ENCODE measurements at places on chromosomes 2 and 18.

GRCh38 chr2:47558768-47559684 lies 156.1 kb downstream of the MSH2 start:
- no peak for DNase-seq

- no peak for DNase-seq
These were observed 114.2 kb downstream of the FHOD3 start for GRCh38 chr18:36411745-36412168.

GRCh38 chr2:101989740-101990460 lies 1.9 kb upstream of the IL1R2 start:
- no peak for DNase-seq

GRCh38 chr2:170145675-170146432 lies 32.1 kb upstream of the MYO3B start:
- no peak for DNase-seq

DNA sequence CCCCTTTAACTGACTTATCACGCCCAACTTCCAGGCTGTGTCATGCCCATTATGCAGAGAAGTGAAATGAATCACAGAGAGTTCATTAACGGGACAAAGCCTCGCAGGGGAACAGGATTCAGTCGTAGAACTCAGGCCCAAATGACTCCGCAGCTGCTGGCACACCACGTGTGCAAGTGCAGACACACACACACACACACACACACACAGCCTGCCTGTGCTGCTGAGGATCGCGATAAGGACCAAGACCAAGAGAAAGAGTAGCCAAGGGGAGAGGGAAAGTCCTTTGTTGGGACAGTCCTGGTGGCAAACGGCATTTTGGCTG lies 90.0 kb upstream of the TAF1B start:
- DNase-seq = no peak

GRCh38 chr2:219661955-219662395 lies 34.5 kb downstream of the SLC4A3 start:
- no peak for DNase-seq

DNA sequence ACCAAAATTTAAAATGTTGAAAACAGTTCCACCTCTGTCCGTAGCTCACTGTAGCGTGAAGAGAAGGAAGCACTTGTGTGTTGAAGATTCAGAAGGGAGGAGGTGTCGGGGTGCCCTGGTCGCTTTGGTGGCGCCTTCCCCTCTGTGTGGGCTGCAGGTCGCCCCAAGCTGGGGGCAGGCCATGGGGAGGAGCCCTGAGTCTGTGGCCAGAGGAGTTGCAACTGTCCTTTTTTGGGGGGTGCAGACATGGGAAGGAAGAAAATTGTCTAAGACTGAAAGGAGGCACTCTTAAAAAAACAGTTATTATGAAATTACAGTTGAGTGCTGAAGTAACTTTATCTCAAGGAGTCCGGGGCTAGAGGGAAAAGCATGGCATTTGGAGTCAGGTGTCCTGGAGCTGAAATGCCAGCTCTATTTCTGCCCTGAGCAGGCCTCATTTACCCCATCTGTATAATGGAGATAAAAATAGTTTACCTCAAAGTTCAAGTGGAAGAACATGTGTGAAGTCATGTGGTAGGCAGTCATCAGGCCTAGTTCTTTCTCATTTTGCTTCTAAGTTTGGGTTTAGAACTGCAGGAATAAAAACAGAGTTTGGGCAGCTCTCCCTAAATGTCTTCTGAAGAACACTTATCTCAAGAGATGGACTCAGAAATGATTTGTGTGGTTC lies 82.1 kb downstream of the RNF144A start:
- DNase-seq = no peak

DNA sequence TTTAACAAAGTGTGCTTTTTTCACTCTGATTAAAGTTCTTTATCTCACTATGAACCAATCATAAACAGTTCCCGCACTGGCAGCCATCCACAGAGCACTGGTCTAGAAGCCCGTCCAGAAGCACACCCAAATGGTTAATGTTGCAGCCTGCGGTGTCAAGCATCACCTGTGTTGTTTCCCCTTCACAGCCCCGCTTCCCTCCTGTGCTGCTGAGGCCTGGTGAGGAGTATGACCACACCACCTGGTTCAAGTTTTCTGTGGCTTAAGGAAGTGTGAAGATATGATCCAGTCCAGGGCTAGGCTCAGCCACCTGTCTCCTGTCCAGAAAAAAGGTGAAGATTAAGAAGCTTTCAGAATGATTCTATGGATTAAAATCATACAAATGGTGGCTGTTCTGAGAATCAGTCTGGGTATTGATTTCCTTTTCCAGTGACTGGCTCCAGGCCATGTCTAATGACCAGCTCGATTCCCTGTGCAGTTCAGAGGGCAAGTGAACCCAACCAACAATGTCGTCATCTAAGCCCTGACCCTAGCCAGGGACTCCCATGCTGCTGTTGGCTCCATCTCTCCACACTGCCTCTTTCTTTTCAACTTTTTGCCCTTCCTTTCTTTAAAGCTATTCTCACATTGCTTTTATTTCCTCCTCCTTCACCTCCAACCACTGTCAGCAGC lies 17.7 kb downstream of the SRSF7 start:
- DNase-seq = no peak

GRCh38 chr2:220011859-220012258 lies 384.4 kb downstream of the SLC4A3 start:
- DNase-seq = no peak

DNA sequence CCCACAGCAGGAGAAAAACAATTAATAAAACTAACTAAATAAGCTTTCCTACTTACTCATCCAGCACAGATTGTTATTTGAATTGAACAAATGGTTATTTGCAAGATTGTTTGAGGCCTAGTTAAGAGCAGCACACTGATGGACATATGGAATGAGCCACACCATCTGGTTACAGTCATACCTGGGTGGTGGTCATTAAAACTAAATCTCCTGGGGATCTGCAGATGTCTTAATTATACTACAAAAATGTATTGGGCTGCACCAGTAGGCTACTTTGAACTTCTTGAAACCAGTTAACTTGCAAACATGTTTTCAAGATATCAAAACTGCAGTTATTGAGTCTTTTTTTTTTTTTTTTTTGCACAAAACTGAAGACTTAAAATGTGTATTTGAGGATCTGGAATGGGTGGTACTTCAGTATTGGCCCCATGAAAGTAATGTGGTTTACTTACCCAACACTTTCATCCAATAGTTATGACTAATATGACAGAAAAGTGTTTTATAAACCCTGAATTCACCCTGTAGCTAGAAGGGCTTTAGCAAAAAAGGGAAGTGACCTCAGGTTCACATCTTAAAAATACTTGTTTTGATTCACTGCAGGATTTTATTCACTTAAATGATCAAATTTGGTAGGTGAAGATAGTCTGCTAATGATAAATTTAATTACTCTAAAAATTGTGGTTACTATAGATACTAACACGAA lies 10.8 kb downstream of the AGFG1 start:
- no peak for DNase-seq

DNA sequence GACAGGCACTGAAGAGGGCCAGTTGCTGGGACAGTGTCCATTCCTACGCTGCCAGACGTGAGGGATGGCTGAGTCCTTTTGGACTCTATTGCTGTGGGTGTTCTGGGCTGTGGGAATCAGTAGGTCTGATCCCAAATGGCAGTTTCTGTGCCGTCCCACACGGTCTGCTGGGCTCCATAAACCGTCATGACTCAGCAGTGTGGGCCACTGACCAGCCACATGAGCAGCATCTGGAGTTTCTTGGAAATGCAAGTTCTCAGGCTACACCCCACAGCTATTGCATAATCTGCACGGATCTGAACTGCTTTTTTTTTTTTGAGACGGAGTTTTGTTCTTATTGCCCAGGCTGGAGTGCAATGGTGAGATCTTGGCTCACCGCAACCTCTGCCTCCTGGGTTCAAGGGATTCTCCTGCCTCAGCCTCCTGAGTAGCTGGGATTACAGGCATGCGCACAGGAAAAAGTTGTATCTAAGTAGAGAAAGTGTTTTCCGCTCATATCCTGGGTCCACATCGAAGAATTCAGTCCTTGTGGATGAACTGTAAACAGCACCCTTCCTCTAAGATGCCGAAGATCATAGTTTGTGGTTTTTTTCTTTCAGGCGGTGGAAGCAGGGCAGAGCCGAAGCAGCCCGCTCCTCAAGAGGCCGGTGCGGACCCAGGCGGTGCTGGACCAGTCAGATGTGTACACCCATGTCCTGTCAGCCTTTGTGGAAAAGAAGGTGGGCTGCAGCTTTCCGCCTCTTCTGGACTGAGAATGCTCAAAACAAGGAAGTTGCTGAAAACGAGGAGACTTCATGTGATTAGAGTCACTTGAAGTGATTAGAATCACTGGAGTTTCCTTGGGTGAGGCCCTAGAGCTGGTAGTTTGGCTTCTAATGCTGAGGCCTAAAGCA lies 25.5 kb downstream of the RMC1 start:
- no peak for DNase-seq

- no peak for DNase-seq
These were observed 24.2 kb upstream of the MTCL1 start for GRCh38 chr18:8681196-8681595.

DNA sequence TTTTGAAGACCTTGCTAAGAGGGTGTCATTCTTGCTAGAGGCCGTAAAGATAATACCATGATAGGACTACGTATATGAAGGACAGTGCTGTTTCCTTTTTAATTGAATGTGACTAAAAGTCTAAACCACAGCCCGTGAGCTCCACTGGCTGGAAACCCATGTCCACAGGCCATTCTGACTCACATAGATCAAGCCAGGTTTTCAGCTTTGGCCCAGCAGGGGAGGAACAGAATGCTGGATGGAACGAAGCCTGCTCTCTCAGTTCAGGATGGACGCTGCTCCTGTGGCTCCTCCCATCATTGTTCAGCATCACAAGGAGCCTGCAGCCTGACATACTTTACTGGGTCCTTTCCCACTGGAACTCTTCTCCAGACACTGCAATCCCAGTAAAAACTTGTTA lies 47.6 kb downstream of the ALPK2 start:
- no peak for DNase-seq

GRCh38 chr2:182477774-182478173 lies 50.9 kb upstream of the PDE1A start:
- DNase-seq = no peak

DNA sequence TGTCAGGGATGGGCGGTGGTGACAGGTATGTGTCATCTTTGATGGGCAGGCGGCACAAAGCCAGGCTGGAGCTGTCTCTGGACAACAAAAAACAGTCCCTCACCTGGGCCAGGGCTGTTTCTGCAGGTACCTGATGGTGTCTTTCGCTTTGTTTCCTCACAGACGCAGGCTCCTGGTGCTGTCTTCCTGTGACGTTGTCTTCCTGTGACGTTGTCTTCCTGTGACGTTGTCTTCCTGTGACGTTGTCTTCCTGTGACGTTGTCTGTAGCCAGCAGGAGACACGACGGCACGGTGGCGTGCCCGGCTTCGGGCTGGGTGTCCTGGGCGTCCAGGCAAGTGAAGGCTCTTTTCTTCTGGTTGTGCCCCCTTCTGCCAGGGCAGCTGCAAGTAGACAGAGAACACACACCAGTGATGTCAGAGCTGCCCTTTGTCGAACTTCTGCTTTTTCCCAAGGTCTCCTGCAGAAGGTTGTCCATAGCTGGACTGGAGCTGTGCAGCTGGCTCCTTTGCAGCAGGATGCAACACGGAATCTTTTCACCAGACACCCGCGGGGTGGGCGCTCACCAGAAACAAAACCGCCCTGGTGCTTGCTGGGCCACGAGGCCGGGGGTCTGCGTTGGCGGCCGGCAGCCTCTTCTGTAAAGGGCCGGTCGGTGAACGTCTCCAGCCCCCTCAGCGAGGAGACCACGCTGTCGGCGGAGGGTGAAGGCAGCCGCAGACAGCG lies 21.1 kb downstream of the GPR35 start:
- DNase-seq = no peak

- no peak for DNase-seq
These were observed 1.1 kb downstream of the VAMP8 start for GRCh38 chr2:85578243-85579180.

- no peak for DNase-seq
These were observed 131.7 kb upstream of the PDE1A start for GRCh38 chr2:182558564-182558963.

GRCh38 chr2:130875935-130876334 lies 39.2 kb downstream of the ARHGEF4 start:
- DNase-seq = no peak

DNA sequence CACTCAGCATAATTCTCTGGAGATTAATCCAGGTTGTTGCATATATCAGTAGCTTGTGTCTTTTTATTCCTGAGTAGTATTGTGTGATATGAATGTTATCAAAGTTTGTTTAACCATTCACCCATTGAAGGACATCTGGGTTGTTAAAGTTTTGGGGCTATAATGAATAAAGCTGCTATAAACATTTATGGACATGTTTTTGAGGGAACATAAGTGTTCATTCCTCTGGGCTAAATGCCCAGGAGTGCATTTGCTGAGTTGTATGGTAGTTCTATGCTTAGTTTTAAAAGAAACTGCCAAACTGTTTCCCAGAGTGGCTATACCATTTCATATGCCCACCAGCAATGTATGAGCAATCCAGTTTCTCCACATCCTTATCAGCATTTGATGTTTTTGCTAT lies 21.8 kb upstream of the KCNJ13 start:
- no peak for DNase-seq

DNA sequence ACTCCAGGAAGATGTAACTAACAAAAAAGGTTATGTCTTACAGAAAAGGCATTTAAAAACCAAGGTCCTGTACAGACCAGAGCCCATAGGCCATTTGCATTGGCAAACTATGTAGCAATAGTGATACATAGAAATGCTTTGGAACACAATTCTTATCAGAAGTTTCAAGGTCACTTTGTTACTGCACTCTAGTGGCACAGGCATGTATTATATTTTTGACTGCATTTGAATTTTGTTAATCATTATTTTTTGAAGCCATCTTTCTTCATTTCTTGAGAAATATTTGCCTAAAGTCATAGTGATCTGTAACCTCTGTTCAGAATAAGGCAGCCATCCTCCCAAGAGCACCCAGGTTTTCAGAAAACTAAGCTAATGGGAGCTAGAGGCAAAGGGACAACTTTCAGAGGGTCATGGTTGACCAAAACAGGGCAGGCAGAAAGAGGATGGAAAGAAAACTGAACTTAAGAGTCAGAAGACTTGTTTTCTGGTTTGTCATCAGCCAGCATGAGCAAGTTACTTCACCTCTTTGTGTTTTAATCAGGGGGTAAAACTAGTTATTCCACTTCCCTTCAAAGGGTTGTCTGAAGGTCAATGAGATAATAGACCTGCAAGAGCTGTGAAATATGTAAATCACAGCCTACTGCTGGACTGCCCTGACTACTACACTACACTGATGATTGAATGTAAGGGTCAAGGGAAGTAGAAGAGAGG lies 41.5 kb downstream of the SLC38A11 start:
- DNase-seq = no peak

DNA sequence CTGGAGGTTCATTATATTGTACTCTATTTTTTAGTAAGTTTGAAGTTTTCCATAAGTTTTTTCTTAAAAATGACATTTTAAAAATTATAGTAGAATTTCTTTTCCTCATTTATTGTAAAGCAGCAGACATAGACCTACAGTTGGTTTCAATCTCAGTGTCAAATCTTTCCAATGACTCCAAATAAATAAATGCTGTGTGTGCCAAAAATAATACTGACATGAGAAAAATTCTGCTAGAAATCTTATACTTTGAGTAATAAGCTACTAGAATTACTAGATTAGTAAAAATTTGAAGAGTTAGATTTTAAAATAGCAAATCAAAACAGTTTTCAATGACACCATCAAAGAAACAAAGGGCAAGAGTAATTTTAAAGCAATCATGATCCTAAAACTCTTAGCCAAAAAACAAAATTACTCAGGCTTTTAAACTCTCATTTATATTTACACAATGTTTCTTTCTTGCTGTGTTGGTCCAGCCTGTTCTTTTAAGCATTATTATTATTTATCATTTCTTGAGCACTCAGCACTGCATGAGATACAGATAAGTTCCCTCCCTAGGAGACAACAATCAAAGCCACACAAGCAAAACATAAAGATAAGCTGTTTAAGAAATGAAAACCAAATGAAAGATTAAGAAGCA lies 8.3 kb upstream of the KANSL1L start:
- no peak for DNase-seq

- no peak for DNase-seq
These were observed 14.6 kb upstream of the CHAC2 start for GRCh38 chr2:53753041-53753440.
